Ovary (tissue), 10 donors: ENCODE measurements at places on chromosomes 11 and 22.

- no peak for DNase-seq
Measured at GRCh38 chr11:19342036-19342435, 101.3 kb upstream of the E2F8 start.

GRCh38 chr11:108112057-108112456 is 9.3 kb upstream of the ACAT1 start:
- DNase-seq: no peak

DNA sequence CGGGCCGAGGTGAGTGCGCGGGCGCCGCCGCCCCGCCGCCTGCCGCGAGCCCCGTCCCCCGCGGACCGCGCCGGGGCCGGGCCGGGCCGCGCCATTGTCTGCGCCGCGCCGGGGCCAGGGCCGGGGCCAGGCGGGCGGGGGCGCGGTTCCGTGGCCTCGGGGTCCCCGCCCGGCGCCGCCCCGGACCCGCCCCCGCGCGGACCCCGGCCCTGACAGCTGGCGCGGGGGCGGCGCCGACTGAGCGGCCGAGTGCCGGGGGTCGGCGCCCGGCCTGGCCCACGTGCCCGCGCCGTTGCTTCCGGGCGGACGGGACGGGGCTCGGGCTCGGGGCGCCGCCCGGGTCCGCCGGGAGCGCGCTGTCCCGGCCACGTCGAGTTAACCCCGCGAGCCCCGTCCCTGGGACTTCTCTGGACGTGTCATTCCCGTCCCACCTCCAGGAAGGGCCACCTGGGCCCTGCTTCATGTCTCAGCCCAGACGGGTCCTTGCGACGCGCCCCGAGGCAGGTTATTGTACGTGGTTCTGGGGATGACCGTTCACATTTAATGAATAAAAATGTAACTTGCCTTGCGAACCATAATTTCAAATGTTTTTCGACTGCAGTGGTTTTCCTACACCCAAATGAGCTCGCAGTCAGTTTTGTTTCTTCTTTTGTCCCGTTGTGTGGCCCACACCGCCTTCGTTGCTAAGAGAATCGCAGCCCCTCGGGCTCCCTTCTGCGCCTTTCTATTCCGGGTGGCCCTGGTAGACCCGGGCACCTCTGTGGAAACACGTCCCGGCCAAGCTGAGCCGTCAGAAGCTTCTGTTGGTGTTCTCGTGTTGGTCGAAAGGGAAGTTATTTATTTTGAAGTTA is 562 bp downstream of the ZBED4 start:
- DNase-seq: peak; percentile 54

DNA sequence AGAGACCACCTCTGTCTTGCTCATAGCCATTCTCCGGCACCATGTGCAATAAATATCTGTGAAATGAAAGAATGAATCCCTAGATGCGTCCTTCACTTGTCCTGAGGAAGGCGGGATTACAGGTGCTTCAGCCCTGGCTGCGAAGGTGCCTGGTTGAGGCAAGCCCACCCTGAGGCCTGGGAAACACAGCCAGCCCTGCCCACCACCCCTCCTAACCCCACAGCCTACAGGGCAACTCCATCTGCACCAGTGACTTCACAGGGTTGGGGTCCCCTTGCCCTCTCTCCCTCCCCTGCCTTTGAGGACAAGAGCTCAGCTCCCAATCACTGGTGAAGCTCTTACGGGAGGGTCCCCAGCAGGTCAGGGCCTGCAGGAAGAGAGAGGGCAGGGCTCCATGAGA is 17.5 kb upstream of the SCGB1A1 start:
- no peak for DNase-seq

- no peak for DNase-seq
Measured at GRCh38 chr22:17890892-17891291, 116.6 kb upstream of the BID start.

DNA sequence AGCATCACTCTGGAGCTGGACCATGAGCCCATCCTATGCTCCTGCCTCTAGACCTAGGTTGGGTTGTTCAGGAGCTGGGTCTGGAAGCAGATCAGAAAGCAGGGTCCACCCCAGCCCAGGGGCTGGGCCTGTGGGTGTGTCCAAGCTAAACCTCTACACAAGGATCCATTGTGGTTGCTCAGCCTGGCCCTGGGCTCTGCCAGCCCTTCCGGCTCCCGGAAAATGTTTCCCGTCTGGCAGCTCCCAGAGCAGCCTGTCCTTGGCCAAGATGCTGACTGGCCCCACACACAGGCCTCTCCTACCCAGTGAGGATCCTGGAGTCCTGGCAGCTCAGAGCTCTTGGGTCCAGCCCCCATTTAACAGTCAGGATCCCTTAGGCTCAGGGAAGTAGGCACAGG is 35.3 kb upstream of the FCHSD2 start:
- peak; percentile 60 for DNase-seq

GRCh38 chr11:71321433-71322191 is 69.2 kb upstream of the SHANK2 start:
- no peak for DNase-seq

DNA sequence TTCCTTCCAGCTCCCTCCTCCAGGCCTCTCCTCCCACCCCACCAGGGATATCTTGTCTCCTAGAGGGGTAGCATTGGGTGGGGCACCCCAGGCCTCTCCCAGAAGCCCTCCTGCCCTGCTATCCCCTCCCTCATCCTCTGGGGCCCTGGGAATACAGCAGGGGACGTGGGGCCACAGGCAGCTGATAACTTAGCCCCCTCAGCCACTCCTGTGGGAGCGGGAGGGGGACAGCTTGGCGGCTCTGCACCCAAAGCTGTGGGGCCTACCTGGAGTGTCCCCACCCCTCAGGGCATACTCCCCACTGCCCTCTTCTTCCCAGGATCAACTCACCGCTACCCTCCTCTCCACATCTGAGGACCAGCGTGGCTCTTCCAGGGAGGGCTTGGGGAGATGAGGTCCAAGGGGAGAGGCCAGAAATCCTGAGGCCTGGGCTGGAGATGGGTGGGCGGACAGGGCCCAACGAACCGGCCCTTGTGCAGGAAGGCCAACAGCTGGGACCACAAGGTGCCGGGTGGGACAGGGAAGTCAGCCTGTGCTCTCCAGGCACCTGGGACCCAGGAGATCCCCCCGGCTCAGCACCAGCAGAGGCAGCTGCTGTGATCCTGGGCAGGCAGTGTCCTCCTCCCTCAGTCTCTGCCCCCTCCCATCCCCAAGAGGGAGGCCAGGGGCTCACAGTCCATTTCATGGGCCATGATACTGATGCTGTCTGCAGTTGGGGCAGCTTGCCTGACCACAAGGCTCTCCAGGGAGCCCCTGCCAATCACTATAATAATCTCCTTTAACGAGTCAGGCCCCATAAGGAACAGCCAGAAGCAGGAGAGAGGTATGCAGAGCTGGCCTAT is 23.2 kb downstream of the NEAT1 start:
- peak; percentile 40 for DNase-seq

DNA sequence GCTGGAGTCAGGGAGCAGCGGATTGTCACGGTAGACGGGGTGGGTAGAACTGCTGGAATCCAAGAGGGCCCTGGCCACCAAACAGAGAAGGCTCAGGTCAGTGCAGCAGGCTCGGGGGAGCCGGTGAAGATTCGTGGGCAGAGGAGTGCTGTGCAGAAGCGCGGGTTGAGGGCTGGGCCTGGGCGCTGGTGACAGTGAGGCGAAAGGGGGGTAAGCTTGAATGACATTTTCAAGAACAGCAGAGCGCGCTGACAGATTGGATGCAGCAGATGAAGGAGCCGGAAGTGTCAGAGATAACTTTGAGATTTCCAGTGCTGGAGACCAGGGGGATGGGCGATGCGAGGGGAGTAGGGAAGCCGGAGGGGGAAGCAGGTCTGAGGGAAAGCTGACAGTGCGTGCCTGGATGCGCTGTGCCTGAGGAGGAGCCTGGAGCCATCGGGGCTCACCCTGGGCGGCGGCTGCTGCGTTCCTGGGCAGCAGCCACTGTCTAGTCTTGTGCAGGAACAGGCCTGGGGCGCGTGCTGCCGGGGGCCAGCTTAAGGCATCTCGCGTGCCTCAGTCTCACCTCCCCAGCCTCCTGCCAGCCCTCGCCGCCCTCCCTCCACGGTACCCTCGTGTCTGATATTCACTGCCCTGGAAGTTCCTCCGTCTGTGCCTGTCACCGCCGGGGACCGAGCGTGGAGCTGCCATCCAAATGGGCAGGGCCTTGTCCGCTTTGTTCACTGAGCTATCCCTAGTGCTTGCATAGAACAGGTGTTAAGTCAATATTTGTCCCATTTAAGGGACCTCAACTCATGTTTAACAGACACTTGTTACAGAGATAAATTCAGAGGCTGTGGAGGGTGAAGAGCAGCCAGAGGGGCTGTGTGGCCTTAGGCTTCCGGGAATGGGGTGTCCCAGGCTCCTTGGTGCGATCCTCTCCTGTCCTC is 5.2 kb downstream of the GRIK4 start:
- peak; percentile 23 for DNase-seq

- DNase-seq: no peak
Measured at GRCh38 chr22:30004694-30005093, 75.6 kb upstream of the HORMAD2 start.

GRCh38 chr11:123183391-123184099 is 11.5 kb downstream of the CLMP start:
- no peak for DNase-seq

- peak; percentile 66 for DNase-seq
Measured at GRCh38 chr11:6655020-6655789, 404 bp downstream of the DCHS1 start.

GRCh38 chr11:2987881-2988861 is 4.0 kb downstream of the NAP1L4 start:
- no peak for DNase-seq

DNA sequence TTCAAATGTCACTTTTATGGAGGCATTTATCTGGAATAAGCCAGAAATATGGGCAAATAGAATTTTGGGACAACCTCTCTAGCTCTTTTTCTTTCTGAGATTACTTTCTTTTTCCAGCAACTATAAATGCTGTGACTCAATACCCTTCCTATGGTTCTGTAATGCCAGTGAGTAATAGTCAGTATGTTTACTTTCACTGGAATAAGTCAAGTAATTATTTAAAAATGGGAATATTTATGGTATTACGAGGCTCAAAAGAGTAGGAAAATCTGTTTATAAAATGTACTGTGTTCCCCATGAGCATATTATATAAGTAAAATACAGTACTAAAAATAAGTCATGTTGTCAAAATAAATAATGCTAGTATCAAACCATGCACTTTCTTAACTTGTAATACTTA is 750.5 kb downstream of the LUZP2 start:
- no peak for DNase-seq

GRCh38 chr22:16953206-16954059 is 54.6 kb downstream of the GAB4 start:
- DNase-seq: no peak

DNA sequence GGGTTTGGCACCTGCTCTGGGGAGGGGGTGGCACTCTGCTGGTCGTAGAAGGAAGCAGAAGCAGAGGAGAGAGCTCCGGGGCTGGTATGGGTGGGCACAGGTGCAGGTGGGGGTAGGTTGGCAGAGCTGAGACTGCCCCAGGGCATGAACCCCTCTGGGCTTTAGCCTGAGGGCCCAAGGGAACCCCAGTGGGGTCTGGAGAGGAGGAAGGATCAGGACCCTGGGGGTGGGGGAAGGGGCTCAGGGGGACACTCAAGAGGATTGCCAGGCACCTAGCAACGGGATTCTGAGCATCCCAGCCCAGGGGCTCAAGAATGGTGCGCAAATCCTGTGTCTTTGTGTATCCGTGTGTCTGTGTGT is 6.3 kb downstream of the ALDH3B2 start:
- DNase-seq: no peak
